ENCODE measurements at places on chromosomes 12 and 14.

GRCh38 chr12:54047964-54048303 is 5.7 kb upstream of the HOXC4 start:
- DNase-seq: no peak

- no peak for DNase-seq
Measured at GRCh38 chr12:32149489-32149888, 42.8 kb downstream of the BICD1 start.

DNA sequence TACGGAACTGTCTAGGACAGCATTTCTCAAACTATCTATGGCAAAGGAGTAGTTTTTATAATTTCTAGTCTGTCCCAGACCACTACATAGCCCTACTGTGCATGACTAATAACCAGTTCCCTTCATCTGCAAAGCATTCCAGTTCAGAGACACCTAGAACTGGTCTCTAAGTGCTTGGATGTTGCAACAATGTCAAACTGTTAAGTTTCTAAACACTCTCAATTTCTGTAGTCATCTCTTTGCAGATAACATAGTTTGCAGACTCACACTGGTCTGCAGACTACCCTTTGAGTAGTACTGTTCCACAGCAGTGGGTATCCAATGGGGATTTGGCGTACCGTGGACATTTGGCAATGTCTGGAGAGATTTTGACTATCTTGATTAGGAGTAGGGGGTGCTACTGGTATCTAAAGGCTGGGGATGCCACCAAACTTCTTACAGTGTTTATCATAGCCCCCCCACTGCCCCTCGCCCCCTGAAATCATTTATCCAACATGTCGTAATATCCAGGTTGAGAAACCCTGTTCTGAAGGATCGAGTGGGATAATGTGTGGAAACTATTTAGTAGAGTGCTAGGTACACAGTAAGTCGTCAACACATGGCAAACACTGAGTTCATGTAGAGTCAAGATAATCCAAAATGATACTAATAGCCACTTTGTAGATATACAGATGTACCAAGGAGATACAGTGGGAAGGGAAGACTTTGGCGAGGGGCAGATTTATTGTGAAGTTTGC is 1.7 kb downstream of the C12orf76 start:
- no peak for DNase-seq

- no peak for DNase-seq
Measured at GRCh38 chr14:77599889-77600288, 16.5 kb downstream of the SPTLC2 start.

- DNase-seq: no peak
Measured at GRCh38 chr12:18165422-18165871, 75.5 kb upstream of the RERGL start.

Data from NCI-H2081 (cell line).